Kidney capillary endothelial cell (primary cell): ENCODE measurements at places on chromosomes 12 and 14.
A peak's percentile ranks its signal among the peaks of the same experiment; 100 is the strongest.

GRCh38 chr14:92135269-92135668, 13.5 kb downstream of the CPSF2 start:
- DNase-seq = peak; percentile 31

GRCh38 chr14:22896760-22897159, 13.7 kb downstream of the REM2 start:
- no peak for DNase-seq

- no peak for DNase-seq
These were observed 3.9 kb downstream of the BCAT1 start for GRCh38 chr12:24945039-24945438.

DNA sequence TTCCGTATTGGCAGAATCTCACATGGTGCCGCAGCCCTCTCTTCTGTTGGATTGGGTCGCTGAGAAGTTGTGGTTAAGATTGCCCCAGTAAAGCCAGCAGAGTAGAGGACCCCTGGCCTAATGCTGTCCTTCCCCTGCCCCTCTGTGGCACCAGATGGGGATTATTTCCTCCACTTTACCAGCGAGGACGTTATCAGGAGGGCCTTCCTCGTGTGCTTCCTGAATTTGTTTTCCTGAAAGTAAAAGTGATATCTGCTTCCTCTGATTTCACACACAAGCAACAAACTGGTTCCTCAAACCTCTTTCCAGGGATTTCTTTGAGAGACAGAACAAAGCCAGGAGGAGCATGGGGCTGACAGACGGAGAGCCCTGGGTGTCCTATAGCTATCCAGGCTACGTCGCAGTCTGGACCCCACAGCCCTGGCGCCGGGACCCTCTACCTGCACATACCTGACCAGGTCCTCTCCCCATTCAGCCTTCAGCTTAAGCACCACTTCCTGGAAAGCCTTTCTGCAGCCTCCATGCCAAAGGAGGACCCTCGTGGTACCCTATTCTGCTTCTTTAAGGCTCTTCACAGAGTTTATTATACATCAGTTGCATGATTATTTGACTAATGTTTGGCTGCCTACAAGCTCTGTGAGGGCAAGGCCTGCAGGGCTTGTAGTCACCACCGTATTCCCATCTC, 314.8 kb upstream of the FKBP4 start:
- DNase-seq = no peak

GRCh38 chr12:96285158-96285557, 91.0 kb downstream of the ELK3 start:
- DNase-seq = no peak

DNA sequence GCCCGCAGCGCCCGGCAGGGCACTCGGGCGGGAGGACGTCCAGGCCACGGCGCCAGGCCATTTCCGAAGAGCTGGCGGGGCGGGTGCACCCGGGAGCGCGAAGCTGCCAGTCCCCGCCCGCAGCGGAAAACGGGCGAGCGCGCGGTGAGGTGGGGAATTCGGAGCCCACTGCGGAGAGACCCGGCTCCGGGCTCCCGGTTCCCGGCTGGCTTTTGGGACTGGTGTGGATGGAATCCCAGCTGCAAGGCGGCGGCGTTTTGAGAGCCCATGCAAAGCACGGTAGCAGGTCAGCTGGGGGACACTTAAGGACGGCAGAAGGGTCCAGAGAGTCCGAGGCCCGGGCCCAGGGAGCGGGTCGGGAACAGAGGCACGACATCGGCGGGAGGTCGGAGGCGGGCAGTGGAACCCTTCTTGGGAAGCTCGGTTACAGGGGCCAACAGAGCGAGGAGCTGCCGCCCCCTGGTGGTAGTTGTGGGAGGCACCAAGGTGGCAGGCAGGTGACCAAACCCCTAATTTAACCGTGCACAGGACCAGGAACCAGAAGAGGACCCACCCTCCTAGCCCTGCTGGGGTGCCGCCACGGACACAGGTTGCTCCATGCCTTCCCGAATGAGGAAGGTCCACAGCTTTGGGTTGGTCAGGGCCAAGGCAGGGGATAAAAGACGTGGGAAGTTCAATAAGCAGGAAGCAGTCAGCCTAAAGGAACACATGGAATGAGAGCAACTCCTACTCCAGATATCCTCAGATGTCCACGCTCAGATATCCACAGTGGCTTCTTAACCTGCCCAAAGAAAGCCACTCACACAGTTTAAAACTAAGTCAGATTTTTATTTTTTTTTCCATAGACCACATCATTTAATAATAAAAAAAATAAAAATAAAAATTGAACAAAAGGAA, 685 bp upstream of the CDH24 start:
- DNase-seq = no peak

- no peak for DNase-seq
These were observed 5.3 kb upstream of the PLEKHG3 start for GRCh38 chr14:64698903-64699302.

DNA sequence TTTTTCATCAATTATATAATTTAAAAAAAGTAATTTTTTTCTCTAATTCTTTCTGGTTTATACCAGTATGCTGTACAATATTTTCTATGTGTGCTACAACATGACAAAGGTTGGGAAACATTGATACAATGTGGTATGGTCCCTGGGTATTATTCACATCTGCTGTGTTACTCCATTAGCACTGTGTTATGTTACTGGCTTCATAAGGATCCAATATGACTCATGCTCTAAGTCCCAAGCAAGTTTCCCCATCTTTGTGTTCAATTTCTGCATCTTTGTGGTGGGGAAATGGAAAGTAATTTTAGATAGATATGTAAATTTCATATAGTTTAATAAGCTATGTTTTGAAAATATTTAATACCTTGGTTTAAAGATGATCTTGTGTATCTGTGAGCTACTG, 35.8 kb downstream of the FBXO33 start:
- DNase-seq = no peak

- no peak for DNase-seq
These were observed 13.7 kb upstream of the CLEC4D start for GRCh38 chr12:8499616-8500015.

- DNase-seq = no peak
These were observed 26.9 kb downstream of the PRB3 start for GRCh38 chr12:11242656-11243055.

DNA sequence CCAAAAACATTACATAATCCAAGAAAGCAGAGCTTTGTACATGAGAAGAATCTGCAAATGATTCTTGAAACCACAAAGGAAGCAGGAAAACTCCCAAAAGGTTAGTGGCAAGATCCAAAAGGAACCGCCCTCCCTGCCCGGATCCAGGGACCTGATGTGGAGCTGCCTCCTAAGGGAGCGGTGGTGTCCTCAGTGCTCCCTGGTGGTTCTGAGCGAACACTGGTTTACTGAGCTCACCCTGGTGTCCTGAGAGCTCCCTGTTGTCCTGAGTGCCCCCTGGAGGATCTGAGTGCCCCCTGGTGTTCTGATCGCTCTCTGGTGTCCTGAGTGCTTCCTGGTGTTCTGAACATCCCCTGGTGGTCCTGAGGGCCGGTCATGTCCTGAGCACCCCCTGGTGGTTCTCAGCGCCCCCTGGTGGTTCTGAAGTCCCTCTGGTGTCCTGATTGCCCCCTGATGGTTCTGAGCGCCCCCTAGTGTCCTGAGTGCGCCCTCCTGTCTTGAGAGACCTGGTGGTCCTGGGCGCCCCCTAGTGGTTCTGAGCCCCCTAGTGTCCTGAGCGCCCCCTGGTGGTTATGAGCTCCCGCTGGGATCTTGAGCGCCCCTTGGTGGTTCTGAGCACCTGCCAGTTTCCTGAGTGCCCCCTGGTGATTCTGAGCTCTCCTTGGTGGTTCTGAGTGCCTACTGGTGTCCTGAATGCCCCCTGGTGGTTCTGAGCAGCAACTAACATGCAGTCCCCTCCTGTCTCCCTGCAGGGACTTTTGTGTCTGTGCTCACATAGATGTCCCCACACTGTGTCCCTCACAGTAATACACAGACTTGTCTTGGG, 891.1 kb downstream of the TMEM121 start:
- DNase-seq = no peak

- no peak for DNase-seq
These were observed 341.1 kb downstream of the EMP1 start for GRCh38 chr12:13537623-13538022.

DNA sequence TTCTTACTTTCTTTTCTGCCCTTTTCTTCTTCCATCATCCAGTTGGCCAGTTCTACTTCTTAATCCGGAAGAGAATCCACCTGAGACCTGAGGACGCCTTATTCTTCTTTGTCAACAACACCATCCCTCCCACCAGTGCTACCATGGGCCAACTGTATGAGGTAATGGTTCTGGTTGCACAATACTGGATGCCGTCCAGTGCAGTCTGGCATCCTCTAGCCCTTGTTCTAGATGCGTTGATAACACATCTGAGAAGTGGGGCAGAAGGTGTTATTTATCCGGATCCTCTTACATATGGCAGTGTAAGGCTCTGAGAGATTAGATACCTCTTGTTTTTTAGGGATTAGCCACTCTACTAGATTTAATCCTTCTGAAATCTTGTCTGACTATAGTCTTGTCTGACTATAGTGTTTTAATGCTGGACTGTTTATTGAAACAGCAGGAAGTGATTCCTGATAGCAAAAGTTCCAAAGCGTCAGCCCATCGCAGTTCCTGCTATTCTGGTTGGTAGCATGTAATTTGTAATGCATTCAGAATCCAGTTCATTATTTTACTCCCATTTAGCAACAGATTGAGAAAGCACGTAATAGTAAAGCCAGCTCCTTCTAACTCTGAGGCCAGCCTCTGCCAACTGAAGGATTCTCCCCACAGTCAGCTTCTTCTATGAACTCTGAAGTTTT, 7.9 kb downstream of the GABARAPL1 start:
- DNase-seq = no peak

- no peak for DNase-seq
These were observed 299.6 kb downstream of the EMP1 start for GRCh38 chr12:13496111-13496510.

DNA sequence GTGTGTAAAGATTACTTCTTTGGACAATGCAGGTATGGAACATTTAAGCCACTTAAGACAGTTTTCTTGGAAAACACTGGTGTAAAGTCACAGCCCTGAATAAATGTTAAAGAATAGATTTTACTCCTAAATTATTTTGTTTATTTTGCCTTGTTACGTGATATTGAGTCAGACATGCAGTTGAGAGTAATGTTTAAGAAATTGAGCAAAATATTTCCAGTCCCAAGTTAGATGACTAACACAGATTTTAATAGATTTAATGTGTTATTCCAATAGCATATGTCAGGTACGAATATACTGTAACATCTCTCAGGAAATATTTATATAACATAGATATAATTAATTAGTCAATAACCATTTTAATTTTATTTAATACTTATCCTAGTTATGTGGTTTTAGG, 1361.7 kb downstream of the FSCB start:
- no peak for DNase-seq

- peak; percentile 72 for DNase-seq
These were observed 241.0 kb upstream of the ATP2B1 start for GRCh38 chr12:89949457-89950195.

DNA sequence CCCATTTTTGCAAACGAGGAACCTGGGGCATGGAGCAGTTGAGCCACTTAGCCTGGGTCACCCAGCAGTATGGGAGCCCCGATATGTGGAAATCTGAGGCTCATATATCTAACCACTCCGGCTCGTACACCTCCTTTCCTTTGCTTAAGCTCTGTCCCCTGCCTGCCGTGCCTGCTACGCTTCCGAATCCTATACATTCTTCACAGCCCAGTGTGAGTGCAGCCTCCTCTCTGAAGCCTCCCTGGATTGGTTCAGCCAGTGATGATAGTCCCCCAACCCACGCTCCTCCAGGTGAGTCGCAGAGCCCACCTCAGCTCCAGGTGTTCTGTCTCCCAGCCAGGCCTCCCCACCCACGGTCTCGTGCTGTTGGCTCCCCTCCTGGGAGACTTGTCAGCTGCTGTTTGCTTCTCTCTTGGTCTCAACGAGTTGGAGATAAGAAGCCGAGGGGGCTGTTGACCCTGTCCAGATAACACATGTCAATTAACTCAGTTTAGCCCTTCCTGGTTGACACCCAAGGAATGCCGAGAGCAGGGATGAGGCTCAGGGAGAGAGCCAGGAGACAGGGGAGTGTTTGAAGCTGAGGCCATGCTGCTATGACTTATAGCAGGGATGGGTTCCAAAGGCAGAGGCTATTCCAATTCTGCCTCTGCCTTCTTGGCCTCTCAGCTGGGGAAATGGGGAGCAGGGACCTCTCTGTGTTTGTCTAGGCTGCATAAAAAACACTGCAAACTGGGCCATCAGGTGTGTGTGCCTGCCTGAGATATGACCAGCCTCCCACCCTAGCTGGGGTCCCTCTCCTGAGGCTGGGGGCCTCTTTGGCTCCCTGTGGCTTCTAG, 19.0 kb downstream of the SDSL start:
- no peak for DNase-seq

DNA sequence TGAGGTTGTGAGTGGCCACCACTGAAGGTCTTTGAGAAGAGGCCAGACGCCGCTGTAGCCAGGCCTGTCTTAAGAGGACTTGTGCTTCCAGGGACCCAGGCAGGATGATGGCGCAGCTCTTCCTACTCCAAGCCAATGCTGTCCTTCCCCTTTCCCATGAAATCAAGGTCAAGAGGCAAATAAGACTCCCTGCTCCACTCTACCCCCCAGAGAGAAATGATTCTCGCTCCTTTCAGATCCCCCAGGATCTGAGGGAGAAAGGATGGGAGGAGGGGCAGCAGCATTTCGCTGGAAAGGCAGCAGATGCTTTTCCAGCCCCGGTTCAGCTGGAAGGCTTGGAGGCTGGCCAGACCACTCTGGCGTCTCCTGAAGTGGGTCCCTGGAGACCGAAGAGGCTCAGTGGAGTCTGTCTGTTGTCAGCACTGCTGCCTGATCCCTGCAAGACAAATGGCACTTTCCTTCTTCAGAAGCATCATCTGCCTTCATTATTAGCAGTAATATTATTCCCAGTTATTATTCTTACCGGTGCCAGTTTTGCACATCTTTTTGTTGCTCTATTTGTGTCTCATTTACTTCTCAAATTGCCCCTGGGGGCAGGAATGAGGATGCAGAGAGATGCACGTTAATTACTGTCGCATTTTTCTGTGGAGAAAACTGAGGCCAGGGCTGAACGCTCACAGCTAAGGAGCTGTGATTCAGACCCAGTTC, 51.4 kb downstream of the C14orf132 start:
- no peak for DNase-seq

DNA sequence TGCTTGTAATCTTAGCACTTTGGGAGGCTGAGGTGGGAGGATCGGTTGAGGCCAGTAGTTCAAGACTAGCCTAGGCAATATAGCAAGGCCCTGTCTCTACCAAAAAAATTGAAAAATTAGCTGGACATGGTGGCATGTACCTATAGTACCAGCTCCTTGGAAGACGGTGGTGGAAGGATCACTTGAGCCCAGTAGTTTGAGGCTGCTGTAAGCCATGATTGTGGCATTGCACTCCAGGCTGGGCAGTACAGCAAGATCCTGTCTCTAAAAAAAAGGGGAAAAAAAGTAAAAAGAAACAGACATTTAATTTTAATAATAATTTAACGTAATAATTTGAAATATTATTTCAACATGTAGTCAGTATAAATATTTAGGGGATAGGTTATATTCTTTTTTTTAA, 16.1 kb downstream of the MON2 start:
- no peak for DNase-seq

- DNase-seq = no peak
These were observed 398.7 kb downstream of the TMEM121 start for GRCh38 chr14:105924951-105925591.
